Left renal pelvis (tissue), 4 donors: ENCODE measurements at places on chromosomes 7 and 10. TPM values are rescaled to one million over a fixed set of nuclear protein-coding genes. Genes with fewer than 3 reads are reported as not detected.

CC2D2B gene
- 2.4 TPM for polyA plus RNA-seq

ANXA7 gene
- 101 TPM for polyA plus RNA-seq

OR2F1 gene
- polyA plus RNA-seq = not detected

- DNase-seq = no peak
Observed at GRCh38 chr10:118458957-118459641, 117.0 kb upstream of the FAM204A start.

DNA sequence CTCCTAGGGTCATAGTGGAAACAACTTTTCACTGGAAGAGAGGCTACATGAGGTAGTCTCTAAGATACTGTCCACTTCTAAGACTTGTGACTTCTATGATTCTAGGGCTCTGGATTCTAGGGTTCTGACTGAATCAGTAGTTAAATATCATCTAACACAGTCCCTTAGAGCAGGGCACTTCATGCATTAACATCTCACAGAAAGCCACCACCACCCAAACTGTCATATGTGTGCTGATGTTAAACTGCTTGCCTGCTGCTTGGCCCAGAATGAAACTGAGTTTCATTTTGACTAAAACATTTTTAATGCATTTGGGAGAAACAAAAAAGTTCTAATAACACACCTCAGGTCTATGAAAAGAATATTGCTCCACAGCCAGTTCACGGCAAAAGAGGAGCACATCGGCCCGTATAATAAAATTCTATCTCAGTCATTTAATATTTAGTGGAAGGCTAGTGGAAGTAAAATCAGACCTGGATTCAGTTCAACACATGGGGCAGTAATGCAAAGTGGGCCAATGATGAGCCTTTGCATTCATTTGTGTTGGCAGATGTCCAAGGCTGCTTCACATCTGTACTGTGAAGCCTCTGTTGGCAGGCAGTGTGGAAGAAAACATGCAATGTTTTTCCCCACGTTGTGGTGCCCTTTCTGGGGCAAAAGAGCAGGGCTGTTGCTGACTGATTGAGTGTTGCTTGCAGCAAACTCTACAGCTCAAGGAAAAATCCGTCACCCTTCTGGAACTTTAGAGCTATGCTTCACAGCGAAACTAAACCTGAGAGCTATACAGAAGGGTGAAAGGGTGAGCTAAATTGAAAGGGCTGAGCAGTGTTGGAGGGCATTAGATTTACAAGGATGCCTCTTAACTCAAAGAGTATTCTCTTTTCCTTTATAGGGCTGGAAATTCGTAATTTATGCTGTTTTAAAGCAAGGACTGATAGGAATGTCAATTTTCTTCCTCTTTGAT is 33.5 kb upstream of the AUTS2 start:
- peak; percentile 33 for DNase-seq

GRCh38 chr10:78464856-78465267 is 431.2 kb downstream of the RPS24 start:
- no peak for DNase-seq

DNA sequence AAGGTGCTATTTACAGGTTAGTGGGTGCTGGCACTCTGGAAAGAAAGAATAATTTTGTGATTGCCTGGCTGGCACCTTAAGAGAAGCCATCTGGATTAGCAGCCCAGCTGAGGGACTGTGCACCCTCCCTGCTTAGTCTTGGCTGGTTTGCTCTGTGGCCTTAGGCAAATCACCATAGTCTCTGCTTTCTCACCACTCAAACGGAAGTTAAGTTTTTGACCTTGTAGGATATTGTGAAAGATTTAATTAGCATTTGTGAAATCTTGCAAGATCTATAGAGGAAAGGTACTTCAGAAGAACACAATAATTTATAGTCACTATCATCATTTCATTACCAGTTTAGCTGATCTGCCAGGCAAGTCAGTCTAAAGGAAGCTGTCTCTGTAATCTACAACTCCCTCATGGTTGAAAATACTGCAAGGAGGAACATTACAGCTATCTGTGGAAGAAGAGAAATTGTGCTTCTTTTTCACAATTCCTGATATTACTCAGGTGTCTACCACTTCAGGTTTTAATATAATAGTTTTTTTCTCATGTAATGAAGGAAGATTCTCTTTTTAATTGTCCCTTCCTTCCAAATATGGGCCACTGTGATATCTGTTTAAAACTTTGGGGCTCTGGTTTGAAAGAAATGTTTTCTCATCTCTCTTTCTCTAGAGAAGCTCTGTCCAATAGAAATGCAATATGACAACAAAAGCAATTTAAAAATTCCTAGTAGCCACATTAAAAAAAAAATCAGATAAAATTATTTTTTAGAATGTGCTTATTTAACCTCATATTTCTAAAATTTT is 219.6 kb downstream of the PTEN start:
- no peak for DNase-seq
